A172 (cell line): ENCODE measurements at places on chromosomes 1 and 21.

DNA sequence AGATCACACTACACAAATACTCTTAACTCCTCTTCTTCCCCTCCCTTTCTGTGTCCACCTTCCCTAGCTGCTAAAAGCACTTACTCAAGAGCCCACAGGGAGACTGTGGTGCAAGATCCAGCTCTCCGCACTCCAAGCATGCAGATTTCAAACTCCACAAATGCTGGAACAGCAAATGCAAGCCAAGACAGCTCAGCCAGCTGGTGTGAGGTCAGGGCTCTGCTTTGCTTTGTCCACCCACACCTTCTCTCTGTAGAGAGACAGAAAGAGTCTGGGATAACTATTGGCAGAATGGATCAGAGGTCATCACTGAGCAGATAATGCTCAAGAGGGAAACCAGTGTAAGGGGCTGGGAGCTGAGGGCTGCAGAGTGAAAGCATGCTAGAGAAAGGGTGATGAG, 45.2 kb upstream of the DPT start:
- no peak for DNase-seq

- DNase-seq = no peak
These were observed 21.1 kb upstream of the CDCA8 start for GRCh38 chr1:37671261-37671660.

DNA sequence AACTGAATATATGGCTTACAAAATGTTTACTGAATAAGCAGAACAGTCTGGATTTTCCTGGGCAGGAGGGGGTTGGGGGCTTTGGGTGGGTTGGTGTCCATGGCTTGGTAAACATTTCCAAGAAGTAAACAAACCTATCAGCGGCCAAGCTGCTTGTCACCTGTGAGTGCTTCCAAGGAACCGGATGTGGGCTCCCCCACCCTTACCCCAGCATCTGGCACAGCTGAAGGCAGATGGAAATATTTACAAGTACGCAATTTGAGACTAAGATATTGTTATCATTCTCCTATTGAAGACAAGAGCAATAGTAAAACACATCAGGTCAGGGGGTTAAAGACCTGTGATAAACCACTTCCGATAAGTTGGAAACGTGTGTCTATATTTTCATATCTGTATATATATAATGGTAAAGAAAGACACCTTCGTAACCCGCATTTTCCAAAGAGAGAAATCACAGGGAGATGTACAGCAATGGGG, at the start of gene CLCA1:
Gene CLCA1, plus strand, starts transcription at position 427 of the 477 bp plus-strand sequence. Its CDS starts 45 bp downstream, at position 472.
- no peak for DNase-seq

- DNase-seq = no peak
These were observed 5.6 kb downstream of the COL8A2 start for GRCh38 chr1:36119456-36119855.

- no peak for DNase-seq
These were observed 35.3 kb upstream of the RALGPS2 start for GRCh38 chr1:178689769-178690168.

GRCh38 chr21:31847761-31848160, 25.1 kb upstream of the HUNK start:
- DNase-seq = no peak

DNA sequence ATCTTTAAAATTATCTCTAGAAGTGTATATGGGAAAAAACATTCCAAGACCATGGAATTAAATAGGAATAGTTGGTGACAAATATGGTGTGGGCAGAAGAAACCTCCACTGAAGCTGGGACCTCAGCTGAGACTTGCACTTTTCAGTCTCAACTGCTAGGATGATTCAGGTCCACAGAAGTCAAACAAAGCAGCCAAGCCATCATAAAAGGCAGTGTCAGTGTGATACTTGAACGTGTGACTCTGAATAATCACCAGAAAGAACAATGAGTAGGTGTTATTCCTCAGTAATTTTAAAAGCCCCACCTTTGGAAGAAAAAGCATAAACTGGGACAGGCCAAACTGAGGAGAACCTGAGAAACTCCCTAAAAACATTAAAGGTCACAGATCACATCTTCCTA, 90.7 kb downstream of the ZNF281 start:
- DNase-seq = no peak

- DNase-seq = no peak
These were observed 797 bp upstream of the USP1 start for GRCh38 chr1:62436039-62436465.

GRCh38 chr1:212482637-212483441, 50.1 kb downstream of the NENF start:
- peak; percentile 98 for DNase-seq

GRCh38 chr1:2108213-2108876, 58.1 kb downstream of the PRKCZ start:
- DNase-seq = no peak

- DNase-seq = no peak
These were observed 1.2 kb downstream of the RSRP1 start for GRCh38 chr1:25245809-25246599.

DNA sequence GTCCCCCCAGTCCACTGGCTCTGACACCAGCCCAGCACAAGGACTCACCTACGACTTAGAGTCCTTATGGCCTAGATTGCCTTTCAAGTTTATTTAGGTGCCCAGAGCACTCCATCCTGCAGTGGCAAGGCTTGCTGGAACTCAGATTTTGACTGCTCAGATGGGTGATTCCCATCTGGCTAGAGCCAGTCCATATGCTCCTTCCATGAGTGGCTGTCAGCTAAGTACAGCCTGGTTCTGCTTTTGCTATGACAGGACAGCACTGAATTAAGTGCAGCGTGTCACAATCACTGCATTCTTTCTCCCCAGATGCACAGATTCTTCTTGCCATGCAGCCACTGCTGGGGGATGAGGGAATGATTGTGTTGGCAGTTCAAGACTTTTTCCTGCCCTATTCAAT, 43.8 kb downstream of the GPR52 start:
- no peak for DNase-seq

- no peak for DNase-seq
These were observed 30.1 kb downstream of the CLIC4 start for GRCh38 chr1:24775348-24775747.
